ENCODE measurements at places on chromosomes 4 and X.
A peak's percentile ranks its signal among the peaks of the same experiment; 100 is the strongest.

DNA sequence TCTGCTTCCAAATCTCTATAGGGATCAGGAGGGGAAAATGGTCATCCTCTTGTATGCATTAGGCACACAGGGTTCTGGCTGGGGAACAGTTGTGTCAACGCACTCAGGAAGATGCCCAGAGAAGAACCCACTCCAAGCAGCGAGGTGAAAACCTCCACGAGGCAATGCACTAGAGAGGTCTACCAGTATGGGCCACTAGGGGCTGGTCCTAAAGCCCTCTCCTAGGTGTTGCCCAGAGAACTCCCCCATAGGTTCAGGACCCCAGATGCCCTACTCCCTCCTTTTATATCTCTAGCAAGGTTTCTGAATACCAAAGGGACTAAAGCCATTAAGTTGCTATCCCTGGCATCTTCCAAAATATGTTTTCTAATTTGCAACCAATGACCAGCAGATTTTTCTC is 142.7 kb upstream of the NLGN4X start:
- no peak for DNase-seq

DNA sequence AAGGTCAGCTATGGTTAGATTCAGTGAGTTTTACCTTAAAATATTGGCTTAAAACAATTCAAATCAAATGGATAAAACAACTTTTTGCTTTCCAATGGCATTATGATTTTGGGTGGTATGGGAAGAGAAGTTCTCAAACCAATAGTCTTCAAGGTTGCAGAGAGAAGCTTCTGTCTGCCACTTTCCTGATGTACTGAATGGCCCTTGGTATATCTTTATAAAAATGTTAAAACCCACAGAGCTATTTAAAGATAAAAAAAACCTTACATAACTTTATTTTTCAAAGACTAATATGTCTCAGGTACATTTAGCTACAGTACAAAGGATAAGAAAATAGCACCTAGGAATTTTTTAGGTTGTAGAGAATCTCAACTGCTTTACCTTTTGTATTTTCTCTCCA is 6.9 kb downstream of the FGA start:
- no peak for DNase-seq

DNA sequence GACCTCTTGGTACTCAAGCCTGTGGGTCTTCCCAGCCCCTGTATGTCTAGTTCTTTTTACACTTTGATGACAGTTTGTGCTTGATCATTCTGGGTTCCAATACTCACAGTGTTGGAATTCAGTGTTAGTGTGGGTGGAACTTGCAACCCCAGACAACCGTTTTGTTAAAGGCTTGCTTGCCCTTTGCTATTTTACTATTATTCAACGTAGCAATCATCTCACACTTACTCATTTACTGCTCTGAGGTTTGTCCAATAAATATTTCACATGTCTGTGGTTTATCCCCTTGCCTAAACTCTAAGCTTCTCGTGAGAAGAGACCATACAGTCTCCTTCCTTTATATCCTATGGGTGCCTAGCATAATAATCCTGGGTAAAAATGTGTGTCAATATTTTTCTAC is 15.3 kb downstream of the CCNG2 start:
- no peak for DNase-seq

- peak; percentile 53 for DNase-seq
These were observed 56.0 kb downstream of the SPRY1 start for GRCh38 chr4:123452616-123453015.

GRCh38 chr4:79141530-79141929 is 184.3 kb downstream of the NAA11 start:
- no peak for DNase-seq
